Uterus (tissue), 4 donors: ENCODE measurements at places on chromosomes 3 and 15. TPM values are rescaled to one million over a fixed set of nuclear protein-coding genes. Genes with fewer than 3 reads are reported as not detected.

DNA sequence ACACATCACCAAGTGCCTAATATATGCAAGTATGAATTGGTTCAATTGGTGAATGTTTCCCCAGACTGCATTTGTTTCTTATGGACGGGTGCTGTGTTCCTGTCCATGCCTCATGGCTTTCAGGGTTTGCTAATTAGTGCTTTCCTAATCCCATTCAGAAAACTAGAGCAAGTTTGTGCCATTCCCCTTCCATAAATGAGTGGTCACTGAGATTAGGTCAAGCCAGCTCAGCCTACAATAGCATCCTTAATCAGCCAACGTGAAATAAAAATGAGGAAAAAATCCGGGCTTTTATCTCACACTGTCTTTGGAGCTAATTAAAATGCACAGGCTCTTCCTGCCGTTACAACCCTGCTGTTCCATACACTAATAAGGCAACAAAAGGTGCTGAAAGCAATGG lies 788.8 kb downstream of the ROBO1 start:
- DNase-seq: no peak

GRCh38 chr15:37143351-37143750 lies 43.0 kb upstream of the MEIS2 start:
- DNase-seq: no peak

The ACOX2 gene
- 29.0 TPM for total RNA-seq

- no peak for DNase-seq
Measured at GRCh38 chr15:73955326-73955725, 29.1 kb downstream of the LOXL1 start.

The SLC6A11 gene
- 1.4 TPM for total RNA-seq

The CACNA2D3 gene
- 2.4 TPM for total RNA-seq

- DNase-seq: no peak
Measured at GRCh38 chr3:179731544-179731943, 78.7 kb downstream of the USP13 start.

GRCh38 chr3:5218815-5219214 lies 31.3 kb downstream of the EDEM1 start:
- no peak for DNase-seq

The DUOXA2 gene
- not detected for total RNA-seq

- DNase-seq: no peak
Measured at GRCh38 chr15:97425596-97425995, 534.9 kb upstream of the ARRDC4 start.

The LIPH gene
- total RNA-seq: 0.07 TPM

The CYP8B1 gene
- total RNA-seq: not detected

GRCh38 chr3:152296971-152297370 lies 28.2 kb downstream of the MBNL1 start:
- no peak for DNase-seq

DNA sequence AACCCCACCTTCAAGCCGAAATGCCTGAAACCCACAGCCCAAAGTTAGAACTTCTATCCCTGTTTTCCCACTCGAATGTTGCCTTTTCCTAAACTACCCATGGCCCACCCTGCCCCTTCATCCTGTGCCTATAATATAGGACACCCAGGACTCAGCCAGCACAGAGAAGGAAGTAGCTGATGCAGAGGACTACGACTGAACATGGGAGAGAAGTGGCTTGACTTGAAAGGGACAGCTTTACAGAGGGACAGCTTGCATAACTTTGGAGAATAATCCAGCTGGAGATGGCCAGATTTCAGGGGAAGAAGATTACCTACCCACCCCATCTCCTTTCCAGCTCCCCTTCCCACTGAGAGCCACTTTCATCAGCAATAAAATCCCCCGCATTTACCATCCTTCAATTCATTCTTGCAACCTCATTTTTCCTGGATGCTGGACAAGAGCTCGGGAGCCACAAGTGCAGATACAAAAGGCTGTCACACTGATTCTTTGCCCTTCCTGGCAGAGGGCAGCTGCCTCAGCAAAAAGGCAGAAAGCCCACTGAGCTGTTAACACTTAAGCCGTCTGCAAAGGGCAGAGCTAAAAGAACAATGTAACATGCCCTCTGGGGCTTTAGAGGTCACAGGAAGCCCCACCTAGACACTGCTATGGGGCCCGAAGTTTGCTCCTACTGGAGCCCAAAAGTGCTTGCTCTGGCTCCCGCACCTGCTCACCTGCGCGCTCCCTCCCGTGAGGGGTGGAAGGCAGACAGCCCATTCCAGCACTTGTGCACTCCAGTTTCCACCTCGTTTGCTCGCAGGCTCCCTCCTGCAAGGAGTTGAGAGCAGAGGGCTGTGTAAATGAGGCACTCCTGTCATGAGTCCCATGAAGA lies 224.0 kb downstream of the TBC1D5 start:
- DNase-seq: no peak

- DNase-seq: no peak
Measured at GRCh38 chr3:1251282-1252060, 158.6 kb downstream of the CNTN6 start.

- no peak for DNase-seq
Measured at GRCh38 chr3:38738630-38739395, 77.2 kb downstream of the SCN10A start.

The CACNA2D2 gene
- not detected for total RNA-seq

The MYZAP gene
- total RNA-seq: 22.5 TPM

- DNase-seq: peak; percentile 32
Measured at GRCh38 chr3:129625072-129625874, 18.8 kb upstream of the PLXND1 start.

DNA sequence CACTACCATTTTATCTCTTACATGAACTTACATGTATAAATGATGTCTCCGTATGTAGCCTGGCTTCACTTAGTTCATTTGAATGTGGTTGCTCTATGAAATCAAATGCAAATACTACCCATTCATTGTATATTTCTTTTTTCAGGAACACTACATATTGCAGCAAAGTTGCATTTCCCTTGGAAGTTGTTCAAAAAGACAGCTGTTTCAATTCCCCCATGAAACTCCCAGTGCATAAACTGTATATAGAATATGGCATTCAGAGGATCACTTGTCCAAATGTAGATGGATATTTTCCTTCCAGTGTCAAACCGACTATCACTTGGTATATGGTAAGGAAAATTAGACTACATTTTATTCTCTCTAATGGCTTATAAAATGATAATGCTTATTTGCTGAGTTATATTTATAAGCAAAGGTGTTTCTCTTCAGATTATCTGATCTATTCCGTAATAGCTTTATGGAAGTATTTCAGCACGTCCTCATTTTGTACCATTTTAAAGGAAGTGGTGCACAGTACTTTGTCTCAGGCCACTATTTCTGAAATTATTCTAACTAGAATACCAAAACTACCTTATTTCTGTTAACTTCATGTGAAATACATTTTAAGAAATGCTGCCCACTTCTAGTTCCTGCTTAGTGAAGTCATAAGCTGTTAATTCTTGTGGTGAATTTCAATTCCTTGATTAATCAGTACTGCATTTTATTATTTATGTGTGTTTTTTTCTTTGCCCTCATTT lies 95.1 kb downstream of the IL1RAP start:
- no peak for DNase-seq

DNA sequence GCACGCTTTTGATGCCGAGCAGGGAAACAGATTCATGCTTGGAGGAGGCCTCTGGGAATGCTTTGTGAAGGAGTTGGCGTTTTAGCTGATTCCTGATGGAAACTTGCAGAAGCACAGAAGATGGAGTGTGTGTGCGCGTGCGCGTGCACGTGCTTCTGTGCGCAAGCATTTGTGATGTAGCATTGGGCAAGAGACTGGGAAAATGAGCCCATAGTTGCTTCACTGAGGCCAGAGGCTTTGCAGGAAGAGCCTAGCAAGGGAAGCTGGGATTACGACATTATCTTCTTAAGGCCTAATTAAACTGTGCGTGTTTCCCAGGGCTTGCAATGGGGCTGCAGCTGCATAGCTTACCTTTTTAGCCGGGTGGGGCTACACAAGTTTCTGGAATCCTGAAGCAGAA lies 18.1 kb upstream of the AGBL1 start:
- DNase-seq: no peak

DNA sequence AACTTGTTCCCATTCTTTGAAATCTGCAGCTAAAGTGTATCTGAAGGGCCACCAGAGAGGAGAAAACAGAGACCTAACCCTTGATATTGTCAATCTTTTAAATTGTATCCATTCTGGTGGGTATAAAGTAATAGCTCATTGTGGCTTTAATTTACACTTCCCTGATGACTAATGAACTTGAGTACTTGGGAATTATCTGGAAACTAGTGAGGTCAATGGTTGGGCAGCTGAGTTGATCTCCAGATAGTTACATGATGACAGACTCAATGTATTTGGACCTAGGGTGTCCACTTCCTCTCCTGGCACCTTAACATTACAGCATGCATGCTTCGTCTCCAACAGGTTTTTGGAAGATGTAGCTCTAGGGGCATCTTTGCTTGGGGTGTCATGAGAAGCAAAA lies 195.2 kb downstream of the PDCD6IP start:
- DNase-seq: no peak

DNA sequence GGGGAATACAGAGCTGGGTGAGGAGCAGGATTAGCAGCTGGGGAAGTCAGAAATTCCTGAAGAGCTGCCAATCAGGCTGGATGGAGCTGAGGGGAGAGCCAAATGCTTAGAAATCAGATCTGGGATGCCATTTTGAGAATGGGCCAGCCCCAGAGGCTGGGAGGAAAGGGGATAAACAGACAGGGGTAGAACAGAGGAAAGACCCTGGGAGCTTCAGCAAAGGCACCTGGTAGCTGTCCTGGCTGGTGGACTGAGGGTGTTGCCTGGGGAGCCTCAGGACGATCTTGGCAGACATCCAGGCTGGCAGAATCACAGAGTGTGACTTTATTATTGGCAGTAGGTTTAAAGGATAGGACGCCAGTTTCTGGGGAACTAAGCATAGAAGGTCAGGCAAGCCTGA lies 97.8 kb downstream of the SQOR start:
- DNase-seq: no peak

The RAB43 gene
- 25.6 TPM for total RNA-seq

GRCh38 chr15:34773013-34773412 lies 18.2 kb upstream of the GJD2 start:
- DNase-seq: no peak

The DPPA2 gene
- total RNA-seq: not detected

DNA sequence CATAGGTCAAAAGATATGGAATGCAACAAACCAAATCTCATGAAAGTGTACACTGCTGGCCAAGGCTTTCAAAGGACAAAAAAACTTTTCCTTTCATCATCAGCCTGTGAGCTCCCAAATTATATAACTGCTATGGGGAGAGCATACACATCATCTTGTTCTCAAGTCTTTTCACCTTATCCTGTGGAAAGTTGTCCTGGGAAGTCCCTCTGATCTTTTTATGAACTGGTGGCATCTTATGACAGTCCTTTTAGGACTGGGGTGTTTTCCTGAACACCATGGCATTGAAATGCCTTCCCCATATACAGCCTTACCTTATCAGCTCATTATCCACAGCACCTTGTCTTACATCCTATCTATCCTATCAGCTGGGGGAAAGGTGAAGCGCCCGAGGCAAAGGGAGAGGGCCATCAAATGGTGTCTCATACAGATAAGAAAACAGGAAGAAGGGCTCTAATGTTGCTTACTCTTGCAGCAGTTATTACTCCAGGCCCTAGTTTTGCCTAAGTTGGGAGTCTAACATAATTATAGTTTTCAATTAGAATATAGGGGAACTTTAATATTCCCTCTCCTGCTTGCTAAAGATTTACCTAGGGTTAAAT lies 61.5 kb upstream of the GOLIM4 start:
- DNase-seq: no peak

GRCh38 chr3:124565013-124565412 lies 165.2 kb upstream of the UMPS start:
- DNase-seq: peak; percentile 75

- no peak for DNase-seq
Measured at GRCh38 chr3:53286727-53287126, 30.9 kb upstream of the TKT start.

- DNase-seq: no peak
Measured at GRCh38 chr3:190548031-190548656, 34.3 kb downstream of the IL1RAP start.

- DNase-seq: no peak
Measured at GRCh38 chr15:91568036-91568435, 285.5 kb upstream of the SLCO3A1 start.

The COL6A5 gene
- total RNA-seq: 1.7 TPM

GRCh38 chr15:49646891-49647290 lies 26.0 kb downstream of the DTWD1 start:
- no peak for DNase-seq

DNA sequence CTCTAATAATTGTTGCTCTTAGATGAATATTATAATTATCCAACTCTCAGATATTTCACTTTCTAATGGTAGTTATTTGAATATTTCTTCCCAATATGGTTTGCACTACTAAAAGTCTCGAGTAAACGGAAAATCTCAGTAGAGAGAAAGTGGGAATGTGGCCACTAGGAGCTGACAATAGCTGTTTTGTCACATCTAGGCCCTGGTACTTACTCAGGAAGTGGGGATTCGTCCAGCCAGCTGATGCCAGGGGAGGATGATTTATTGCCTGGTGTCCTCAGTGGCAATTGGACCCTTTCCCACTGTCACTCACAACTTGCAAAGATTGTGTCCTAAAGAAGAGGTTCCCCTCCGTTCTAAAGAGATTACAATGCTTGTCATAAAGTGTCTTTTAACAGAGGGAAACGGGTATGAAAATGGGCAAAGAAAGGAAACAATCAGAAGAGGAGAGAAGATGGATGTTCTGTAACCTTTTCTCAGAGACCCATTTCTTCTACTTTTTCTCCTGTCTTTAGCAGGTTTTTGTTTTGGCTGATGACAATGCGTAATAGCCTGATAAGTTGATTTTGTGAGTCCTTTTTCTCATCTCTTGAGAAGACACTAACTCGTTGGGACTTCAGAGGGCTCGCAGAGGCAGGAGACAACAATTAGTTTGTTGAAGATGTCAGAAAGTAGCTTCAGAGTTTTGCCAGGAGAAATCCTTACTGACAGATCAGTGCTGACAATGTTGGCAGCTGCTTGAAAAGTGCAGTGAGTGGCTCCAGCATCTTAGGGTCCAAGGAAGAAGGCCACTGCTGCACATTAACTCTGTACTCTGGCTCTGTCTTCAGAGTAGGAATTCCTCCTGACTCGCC lies 320.6 kb downstream of the MECOM start:
- no peak for DNase-seq

DNA sequence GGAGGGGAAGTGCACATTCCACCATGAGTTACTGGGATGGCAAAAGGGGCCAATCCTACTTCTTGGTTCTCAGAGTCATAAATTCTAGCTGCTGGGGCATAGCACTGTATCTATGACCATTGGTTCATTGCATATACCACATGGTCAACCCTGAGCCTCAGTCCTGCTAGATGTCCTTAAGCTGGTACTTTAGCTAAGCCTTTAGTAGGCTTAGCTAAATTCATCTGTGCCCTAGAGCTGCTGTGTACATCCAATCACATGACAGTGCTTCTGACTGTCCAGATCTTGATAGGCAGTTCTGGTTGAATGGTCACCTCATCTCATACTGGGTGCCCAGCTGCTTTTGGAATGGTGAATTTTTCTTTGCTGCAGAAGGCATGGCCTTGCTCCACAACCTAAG lies 8.2 kb downstream of the NDUFB4 start:
- DNase-seq: no peak

GRCh38 chr3:183714622-183715021 lies 17.0 kb downstream of the YEATS2 start:
- no peak for DNase-seq

DNA sequence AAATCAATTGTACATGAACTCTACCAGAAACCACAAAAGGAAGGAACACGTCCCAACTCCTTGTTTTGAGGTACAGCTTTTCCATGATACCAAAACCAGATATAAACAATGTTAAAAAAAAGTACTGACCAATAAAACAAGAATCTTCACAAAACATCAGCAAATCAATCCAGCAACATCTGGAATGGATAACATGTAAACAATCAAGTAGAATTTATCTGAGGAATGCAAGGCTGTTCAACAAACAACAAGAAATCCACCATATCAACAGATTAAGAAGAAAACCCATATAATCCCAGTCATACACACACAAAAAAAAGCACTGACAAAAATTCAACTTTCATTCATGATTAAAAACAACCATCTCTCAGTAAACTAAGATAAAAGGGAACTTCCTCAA lies 26.7 kb downstream of the TJP1 start:
- no peak for DNase-seq
